ENCODE measurements at places on chromosomes 2 and 18.

GRCh38 chr2:176574484-176575236 lies 305.4 kb downstream of the MTX2 start:
- no peak for DNase-seq

DNA sequence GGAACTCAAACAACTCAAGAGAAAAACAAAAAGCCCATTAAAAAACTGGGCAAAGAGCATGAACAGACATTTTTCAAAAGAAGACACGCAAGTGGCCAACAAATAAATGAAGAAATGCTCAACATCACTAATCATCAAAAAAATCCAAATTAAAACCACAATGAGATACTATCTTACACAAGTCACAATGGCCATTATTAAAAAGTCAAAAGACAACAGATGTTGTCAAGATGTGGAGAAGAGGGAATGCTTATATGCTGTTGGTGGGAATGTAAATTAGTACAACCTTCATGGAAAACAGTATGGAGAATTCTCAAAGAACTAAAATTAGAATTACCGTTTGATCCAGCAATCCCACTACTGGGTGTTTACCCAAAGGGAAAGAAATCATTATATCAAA lies 15.1 kb downstream of the LMAN1 start:
- no peak for DNase-seq

DNA sequence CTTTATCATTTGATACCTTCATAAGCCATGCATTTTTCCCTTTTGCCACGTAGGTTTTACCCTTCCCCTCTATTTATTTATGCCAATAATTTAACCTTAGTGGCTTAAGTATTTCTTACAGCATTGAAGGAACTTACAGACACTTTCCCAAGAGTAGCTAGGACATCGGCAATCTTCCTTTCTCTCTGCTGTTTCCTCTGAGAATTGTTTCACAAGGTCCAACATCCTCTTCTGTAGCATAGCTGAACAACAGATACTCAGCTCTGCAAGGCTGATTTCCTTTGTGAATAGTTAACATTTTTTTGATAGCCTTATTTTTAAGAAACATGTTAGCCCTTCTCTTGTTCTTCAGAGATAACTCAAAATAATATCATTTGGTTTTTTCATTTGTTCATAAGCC lies 1.1 kb upstream of the GCA start:
- DNase-seq, result no peak

DNA sequence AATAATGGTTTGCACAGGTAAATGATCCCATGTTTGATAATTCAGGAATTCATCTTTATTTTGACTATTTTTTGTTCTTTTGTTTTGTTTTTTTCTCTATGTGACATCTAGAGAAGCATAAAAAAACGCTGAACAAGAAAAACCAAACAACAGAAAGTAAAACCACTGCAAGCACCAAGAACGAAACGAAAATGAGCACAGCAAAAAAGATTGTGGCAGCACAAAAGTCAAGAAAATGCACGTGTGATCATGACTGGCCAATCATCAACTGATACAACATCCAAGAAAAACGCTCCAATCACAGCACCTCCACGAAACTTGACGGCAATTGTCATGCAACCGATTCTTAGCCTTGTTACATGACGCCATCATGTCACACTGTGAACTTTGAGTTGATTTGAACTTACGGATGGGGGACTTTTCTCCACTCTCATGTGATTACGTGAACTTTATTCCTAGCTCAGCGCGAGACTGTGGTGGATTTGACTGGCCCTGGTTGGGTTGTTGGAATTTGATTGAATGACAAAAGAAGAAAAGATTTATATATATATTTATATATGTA lies 318.7 kb downstream of the CELF4 start:
- DNase-seq, result no peak

DNA sequence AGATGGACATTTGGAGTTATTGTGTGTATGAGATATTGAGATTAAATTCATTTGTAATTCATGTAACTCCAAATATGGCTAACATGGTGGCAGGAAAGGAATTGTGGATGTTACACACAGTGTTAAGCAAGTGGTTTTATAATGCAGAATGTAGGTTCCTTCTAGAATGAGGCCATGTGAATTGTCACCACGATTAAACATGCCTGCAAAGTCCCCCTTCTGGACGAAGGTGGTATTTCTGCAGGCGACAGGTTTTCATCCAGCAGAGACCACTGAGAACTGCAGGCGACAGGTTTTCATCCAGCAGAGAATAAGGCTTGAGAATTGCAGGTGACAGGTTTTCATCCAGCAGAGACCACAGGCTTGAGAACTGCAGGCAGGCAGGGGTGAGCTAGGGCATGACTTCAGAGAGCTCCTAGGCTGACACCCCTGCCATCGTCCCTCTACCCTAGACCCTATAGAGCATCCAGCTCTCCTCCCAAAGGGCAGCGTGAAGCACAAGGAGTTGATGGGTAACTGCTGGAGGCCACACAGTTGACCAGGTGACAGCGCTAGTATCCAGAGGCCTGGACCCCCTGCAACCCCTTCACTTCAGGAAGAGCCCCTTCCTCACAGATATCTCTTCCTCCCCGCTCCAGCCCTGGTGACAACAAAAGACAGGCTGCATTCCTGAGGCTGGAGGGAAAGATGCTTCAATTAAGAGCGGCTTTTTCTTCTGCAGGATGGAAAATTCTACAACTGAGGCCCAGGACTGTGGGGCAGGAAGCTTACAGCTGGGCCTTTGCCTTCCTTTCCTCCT lies 175.8 kb downstream of the LOXHD1 start:
- DNase-seq, result no peak

- DNase-seq, result no peak
Measured at GRCh38 chr2:26687801-26688200, 4.7 kb upstream of the KCNK3 start.

DNA sequence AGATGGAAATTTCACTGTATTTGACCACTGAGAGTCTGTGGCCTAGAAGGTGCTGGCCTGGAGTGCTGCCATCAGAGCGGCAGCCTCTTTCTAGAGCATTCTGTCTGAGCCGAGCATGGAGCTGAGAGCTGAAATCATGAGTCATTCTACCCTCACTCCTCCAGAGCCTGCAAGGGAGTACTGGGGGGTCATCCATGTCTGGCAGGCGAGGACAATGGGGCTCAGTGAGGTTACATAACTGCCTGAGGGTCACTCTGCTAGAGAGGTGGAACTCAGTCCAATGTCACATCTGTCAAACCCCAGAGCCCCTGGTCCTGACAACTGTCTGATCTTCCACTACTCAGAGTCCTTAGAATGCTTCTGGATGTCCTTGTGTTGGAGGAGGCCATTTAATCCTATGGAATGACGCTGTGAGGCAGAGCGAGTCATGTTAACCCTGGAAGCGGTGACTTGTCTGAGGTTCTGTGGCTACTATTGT lies 65.3 kb downstream of the HAUS1 start:
- no peak for DNase-seq

DNA sequence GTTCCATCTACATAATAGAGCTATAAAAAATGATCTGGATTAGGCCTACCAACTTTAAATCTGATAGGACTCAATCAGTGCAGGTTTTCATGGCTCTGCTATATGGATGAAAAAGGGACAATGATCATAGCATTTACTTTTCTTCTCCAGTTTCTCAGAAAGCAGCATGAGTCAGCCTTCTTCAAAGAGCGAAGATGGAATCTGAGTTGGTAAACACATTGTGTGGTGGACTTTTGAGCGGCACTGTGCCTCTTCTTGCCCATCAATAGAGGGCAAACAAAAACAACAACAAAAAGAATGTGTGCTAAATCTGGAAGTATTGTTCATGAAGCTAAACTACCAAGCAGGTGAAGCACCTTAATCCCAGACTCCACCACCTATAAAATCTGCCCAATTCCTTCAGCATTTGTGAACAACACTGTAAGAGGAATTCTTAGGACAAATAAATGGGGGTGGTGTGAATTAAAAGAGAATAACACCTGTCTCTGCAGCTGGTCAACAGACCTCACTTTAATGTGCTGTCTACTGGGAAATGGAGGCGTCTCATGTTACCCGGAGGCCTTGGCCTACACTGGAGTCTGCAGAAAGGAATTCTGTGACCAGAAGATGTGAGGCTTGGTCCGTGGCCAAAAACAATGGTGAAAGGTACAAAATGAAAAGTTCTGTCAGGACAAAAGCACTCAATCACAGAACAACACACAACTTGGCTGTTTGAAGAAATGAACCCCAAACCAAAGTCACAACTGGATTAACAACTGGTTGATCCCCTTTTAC lies 609.0 kb downstream of the IRS1 start:
- DNase-seq, result no peak

- no peak for DNase-seq
Measured at GRCh38 chr2:214203744-214204289, 207.0 kb upstream of the VWC2L start.

GRCh38 chr2:28350791-28351285 lies 41.8 kb upstream of the FOSL2 start:
- DNase-seq, result no peak

DNA sequence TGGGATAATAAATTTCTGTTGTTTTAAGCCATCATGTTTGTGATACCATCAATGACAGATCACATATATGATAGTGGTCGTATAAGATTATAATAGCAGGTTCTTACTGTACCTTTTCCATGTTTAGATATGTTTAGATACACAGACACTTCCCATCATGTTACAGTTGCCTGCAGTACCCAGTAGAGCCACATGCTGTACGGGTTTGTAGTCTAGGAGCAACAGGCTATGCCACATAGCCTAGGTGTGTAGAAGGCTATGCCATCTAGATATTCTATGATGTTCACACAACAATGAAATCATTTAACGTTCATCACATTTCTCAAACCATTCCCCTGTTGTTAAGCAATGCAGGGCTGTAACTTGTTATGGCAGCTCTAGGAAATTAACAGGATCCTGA lies 132.9 kb upstream of the SH3BP4 start:
- no peak for DNase-seq

DNA sequence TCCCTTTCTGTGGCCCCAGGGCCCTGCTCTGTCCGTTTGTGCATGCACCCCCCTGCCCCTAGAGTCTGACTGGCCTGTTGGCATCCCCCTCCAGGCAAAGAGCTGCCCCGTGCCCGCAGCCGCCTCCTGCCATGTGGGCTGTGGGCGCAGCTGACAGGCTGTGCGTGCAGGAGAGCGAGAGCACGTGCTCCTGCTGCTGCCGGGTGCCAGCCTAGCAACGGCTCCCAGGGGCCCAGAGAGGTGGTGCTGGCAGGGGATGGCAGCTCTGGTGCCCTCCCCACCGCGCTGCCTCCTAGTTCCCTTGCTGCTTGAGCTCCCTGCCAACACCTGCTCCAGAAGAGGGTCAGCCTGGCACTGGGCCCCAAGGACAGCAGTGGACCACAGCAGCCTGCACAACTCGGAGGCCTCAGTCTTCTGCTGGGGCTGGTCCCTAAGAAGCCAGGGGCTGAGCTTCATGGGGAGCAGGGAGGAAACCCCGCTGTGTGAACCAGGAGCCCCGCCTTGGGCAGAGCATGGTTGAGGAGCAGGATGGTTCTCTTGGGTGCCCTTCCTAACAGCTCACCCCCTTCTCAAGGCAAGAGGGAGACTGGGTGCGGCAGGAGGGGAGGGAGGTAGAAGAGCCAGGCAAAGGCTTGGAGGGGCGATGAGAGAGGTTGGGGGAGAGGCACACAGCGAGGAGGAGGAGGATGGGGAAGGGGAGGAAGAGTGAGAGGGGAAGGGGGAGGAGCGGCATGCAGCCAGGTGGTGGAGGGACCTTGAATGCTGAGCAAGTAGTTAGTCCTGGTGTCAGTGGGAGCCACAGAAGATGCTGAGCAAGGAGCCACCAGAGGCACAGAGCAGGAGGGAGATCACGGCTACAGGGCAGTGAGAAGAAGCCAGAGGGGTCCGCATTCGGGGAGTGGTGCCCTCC lies 23.8 kb upstream of the PTMA start:
- DNase-seq, result no peak

DNA sequence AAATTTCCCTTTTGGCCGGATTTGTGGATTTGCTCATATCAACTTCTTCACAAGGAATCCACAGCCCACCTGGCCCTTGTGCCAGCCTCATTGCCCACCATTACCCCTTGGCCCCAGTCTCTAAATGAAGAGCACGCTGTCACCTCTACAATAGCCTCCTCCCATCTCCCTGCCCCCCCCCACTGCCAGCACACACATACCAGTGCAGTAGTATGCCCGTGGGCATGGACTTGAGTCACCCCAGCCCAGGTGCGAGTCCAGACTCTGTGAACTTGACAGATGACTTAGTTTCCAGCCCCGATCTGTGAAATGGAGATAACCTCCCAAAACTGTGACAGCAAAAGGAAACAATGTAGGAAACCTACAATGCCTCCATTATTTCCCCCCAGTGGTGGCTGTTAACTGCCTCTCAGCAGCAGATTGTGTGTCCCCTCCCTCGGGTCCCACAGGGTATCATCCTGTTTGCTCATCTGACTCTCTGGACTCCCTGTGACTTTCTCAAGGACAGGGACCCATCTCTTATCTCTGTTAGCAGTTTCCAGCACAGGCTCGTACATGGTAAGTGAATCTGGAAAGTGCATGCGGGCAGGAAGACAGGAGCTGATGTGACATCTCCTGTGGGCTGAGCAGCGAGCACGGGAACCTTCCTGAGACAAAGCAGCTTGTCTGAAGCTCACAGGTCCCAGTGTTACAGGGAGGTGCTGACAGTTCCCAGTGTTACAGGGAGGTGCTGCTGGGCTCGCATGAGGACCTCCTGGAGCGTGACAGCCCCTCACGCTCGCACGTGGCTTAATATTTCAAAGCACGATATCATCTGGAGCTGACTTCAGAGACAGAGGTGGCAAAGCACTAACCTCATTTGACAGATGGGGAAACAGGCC lies 4.2 kb upstream of the TMEM185B start:
- no peak for DNase-seq

DNA sequence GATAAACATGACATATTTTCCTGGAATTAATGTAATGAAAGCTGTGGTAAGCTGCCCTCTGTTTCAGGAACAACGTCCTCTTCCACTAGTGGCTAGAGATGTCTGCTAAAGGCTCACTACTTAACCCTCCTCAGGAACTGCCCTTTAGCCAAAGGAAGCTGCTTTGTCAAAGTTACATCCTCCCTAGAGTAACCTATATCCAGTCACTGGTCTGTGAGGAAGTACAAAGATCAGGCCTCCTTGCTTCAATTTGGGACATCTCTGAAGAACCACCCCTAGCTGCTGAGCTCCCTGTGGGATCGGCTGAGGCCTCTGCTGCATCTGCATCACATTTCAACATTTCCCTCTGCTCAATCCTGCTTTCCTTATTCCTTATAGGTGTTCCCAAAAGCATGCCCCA lies 107.8 kb downstream of the PRELID3A start:
- DNase-seq, result no peak

Data from ascending aorta (tissue), 2 donors.